ENCODE measurements at places on chromosomes 5 and 9. TPM values are rescaled to one million over a fixed set of nuclear protein-coding genes. Genes with fewer than 3 reads are reported as not detected.

GRCh38 chr5:177599731-177600507 lies at the start of gene B4GALT7:
Gene B4GALT7, plus strand, starts transcription at chr5:177600132. Its CDS starts 79 bp downstream, at chr5:177600211.
- DNase-seq, result peak; percentile 85

GRCh38 chr9:127897193-127897692 lies 2.2 kb downstream of the ST6GALNAC6 start:
- peak; percentile 94 for DNase-seq

GRCh38 chr5:68447136-68447929 lies 231.8 kb downstream of the PIK3R1 start:
- DNase-seq, result no peak

DNA sequence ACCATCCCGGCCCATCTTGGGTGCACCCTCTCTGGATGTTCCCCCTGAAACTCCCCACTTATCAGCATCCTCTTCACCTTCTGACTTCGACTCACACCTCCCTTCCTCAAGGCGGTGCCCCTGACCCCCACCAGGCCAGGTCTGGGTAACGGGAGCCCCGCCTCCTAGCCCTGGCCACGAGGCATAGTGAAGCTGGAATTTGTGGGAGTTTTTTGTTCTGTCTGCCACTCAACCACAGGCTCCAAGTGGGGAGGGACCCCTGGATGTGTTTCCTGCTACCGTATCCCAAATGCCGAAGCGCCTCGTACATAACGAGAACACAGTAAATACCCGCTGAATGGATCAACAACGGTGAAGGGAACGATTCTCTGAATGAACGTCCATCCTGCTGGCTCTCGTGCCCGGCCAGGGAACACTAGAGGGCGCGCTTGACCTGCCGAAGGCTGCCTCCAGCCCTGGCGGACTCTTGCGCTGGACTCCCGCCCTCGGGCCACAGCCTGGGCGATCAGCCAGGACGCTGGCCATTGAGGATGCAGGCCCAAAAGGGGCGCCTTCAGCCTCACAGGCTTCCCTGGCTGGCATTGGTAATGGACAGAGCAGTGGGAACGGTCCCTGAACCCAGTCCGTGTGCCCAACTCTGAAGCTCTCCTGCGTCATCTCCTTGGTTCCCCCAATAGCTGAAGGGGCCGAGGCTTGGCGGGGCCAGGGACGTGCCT lies 47.3 kb upstream of the PHYKPL start:
- DNase-seq, result peak; percentile 94

DNA sequence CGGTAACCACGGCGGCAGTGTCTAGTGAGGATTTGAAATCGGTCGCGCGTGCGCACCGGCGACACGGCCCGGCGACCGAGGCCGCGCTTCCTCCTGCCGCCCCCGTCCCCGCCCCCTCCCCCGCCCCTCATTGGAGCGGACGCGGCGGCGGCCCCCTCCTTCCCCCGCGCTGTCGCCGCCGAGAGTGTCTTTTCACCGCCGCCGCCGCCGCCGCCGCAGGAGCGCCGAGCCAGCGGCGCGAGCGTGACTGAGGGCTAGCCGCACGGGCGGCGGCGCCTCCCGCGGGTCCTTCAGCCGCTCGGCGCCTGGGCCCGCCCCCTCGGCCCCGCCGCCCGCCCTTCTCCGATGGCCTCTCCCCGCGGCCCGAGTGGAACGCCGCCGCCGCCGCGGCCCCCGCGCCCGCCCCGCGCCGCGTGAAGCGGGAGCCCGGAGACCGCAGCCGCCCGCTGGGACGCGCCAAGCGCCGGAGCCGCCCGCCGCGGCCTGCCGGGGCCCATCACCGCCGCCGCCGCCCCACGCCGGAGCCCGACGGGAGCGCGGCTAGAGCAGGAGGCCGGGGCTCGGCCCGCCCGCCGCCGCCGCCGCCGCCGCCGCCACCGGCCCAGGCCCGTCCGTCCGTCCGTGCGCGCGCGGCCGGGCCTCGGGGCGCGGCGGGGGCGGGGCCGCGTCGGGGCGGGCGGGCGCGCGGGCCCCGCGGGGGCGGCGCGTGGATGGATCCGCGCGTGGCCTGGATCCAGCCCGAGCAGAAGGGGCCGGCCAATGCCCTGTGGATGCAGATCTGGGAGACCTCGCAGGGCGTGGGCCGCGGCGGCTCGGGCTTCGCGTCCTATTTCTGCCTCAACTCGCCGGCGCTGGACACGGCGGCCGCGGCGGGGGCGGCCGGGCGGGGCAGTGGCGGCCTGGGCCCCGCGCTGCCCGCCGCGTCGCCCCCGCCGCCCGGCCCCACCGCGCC lies at the start of gene TENT4A:
Gene TENT4A, plus strand, starts transcription at position 159 of the 952 bp plus-strand sequence. Its CDS starts 552 bp downstream, at position 711.
- DNase-seq, result peak; percentile 78

DNA sequence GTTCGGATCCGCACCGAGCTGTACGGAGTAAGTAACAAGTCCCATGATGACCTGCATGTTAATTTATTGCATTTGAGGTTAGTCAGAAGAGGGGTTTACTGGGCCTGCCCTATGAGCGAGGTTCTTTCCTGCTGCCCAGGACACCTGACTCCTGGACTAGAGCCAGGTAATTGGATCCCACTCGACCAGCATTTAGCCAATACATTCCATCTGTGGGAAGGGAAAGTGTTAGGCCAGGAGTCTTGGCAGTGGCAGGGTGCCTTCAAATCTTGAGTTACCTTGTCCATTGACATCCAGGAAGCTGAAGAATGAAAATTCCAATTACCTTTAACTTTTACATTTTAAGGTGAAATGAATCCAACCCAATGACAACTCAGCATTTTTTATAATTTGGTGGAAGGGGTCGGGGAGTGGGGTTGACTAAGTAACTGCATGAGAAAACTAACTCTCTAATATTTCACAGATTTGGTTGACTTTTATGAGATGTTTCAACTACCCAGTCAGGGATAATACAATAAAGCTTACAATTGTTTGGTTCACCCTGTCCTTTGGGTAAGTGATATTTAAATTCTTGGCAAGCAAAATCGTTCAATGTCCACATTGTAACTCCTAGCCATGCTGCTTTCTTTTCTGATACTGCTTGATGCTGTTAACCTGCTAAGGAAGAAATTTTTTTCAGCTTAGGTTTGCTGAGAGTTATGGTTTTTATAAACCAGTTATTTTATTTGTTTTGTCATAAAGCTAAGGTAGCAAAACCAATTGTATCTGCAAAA lies 111.6 kb upstream of the IQGAP2 start:
- no peak for DNase-seq

DNA sequence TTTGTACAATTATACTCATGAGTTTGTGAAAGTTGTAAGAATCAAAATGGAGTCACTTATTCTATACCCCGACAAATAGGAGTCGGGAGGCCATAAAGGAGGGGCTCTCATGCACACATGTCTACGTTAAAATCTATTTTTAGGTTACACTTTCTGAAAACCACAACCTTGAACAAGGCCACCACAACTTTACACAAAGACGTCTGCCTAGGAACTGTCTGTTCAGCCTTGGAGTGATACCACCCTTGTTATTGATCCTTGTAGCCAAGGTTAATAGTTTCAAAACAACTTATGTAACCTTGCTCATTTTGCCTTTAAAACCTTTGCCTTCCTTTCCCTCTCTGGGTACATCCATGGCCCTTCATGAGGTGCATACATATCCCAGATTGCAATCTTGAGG lies 4.1 kb upstream of the NDFIP1 start:
- DNase-seq, result no peak

Gene CCNI2
- not detected for total RNA-seq

GRCh38 chr9:121333950-121334773 lies 35.9 kb downstream of the STOM start:
- no peak for DNase-seq

- DNase-seq, result no peak
Observed at GRCh38 chr9:6067426-6067825, 52.0 kb upstream of the RANBP6 start.

DNA sequence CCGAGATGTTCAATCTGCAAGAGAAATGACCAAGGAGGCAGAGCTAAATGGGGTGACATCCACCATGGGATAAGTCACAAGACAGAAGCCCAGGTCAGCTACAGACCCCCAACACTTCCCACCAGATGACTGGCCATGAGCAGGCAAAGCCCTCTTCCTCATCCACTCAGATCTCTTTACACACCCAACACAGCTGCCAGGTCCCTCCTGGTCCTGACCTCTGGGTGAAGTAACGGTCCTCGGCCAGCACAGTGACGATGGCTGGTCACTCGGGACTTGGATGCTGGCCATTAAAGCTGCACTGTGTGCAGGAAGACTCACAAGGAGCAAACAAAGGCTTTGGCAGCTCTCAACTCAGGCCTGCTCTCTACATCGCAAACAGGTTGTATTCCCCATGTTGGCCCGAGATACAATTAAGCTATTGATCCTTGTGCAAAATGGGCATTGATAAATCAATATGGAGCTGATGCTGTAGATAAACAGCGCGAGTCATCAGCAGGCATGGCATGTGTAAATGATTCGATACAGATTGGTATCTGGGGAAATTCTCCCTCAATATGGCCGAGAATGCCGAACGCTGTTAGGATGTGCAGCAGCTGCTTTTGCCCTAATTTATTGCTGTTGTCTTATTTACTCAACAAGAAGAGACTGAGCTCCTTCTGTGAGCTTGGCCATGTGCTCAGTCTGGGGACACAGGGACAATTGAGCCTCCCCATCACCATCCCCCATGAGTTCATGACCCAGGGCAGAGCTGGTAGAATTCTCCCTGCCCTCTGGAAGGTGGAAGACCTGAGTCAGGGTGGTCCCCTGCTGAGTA lies 98.7 kb downstream of the C5orf15 start:
- peak; percentile 87 for DNase-seq

DNA sequence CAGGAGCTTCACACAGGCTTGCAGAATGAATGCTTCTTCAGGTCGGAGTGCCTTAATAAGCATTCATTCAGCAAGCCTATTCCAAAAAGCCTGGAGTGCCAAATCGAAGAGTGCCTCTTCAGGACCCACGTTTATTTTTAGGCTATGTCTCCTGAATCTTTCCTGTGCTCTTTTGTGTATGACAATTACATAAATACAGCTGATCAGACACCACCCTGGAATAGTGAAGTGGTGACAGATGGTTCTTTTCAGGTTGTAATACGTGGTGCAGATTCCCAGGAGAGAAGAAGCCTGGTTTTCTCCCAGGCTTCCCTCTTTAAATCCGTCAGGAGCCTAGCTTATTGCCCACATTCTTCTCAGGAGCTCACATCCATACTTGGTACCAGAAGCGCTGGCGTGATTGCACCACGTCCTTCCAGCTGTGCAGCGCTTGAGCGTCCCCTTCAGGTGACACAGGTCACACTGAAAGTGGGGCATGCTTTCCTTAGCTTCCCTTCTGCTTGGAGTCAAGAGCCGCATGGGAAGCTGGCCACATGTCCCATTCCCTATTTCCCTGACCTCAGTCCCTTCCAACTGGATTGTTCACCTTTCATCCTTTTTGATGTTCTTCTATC lies 123.1 kb downstream of the ADCY2 start:
- peak; percentile 55 for DNase-seq

- no peak for DNase-seq
Observed at GRCh38 chr9:17875886-17876285, 297.0 kb downstream of the SH3GL2 start.

- DNase-seq, result no peak
Observed at GRCh38 chr9:113603773-113604172, 140.2 kb downstream of the RGS3 start.

All from psoas muscle (tissue), 8 donors.